ENCODE measurements at places on chromosomes 1 and 21. TPM values are rescaled to one million over a fixed set of nuclear protein-coding genes. Genes with fewer than 3 reads are reported as not detected.

DNA sequence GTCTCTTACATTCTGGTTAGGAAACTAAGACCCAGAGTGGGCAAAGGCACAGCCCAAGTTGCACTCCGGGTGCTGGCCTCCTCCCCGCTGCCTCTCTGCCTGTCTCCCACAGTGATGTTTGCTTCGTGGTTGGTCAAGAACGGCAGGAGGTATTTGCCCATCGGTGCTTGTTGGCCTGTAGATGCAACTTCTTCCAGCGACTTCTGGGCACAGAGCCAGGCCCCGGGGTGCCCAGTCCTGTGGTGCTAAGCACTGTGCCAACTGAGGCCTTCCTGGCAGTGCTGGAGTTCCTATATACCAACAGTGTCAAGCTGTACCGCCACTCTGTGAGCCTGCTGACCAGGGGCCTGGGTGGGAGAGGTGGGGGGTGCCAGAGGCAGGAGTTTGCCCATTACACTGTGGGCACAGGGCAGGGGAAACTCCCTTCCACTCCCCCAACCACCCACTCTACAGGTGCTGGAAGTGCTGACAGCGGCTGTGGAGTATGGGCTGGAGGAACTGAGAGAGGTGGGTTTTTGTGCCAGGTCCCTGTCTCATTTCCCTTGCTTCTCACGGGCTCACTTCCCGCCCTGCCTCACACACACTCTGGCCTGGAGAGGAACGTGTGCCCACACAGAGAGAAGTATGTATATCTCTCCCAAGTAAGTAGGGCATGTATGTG lies 1.9 kb downstream of the BTBD19 start:
- no peak for DNase-seq

The DISC1 gene
- total RNA-seq = 9.6 TPM

The MYBPH gene
- total RNA-seq = not detected

DNA sequence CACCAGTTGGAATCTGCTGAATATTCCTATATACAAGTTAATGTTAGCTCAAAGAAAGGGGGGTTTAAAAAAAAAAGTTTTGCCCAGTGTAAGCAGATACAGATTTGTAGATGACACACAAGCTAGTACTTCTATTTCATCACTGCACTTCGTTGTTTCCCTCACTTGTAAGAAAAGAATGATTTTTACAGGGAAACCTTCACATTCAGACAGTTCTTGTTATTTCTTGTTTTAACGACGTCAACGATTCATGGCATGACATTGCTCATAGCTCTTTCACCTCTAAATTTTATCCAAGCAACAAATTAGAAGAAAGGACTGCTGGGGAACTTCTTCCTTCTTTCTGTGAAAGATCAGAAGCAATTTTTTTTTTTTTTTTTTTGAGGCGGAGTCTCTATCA lies 25.7 kb upstream of the C1orf105 start:
- no peak for DNase-seq

The ZFP69B gene
- total RNA-seq = 2.5 TPM

The BGLAP gene
- total RNA-seq = 2.2 TPM

All from ureter (tissue), 1 donor.